ENCODE measurements at places on chromosomes 5 and 9.

DNA sequence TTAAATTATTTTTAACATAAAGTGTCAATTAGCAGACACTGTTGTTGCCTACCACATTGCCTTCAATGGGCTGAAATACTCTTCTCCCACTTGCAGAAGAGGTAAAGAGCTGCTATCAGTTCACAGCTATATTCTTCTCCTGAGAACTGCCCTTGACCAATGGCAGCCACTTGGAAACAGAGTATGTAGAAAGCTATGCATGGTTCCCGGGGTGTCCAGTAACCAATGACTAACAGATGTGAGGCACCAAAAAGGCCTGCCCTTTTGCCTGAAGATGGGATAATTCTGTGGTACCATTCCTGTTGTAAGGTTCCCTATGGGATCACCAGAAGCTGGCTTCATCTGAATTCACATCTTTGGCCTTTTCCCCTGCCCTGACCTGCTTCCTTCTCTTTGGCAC is 181.4 kb upstream of the MAP3K1 start:
- DNase-seq: no peak

- no peak for DNase-seq
These were observed 567 bp upstream of the SPIN1 start for GRCh38 chr9:88387552-88388202.

DNA sequence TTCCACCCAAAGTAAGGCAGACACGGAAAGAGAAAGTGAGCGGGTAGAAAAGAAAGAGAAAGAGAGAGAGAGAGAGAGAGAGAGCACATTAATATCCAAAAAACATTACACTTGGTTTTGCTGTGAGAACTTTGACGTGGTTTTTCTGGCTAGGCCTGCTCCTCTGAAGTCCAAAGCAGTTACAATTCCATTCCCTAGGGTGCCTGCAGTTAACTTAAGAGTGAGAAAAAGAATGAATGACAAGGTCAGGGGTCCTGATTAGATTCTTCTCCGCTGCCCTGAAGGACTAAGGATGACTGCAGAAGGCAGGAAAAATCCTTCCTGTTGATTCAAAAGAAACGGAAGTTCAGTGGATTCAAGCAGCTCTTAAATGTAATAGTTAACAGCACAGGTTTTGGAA is 589.8 kb downstream of the PRELID2 start:
- no peak for DNase-seq

DNA sequence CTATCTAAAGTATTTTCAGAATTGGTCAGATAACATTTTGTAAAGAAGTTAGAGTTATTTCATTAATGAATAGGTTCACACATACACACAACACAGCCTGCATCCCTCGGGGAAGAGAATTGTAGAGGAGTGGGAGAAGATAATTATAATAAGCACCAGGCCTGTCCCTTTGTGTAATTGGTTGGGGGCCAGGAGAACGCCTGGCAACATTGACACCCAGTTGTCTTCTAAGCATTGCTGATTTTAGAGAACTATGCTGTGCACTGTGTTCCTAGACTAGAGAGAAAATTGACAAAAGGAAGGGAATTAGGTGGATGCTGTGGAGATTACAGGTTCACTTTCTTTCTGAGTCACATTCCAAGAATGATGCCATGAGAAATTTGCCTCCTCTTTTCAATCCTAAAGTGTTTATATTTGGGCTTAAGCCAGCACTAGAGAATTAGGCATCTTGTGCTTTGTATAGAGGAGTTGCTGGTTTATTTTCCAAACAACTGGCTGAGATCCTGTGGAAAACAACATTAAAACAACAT is 247.6 kb downstream of the COX7C start:
- DNase-seq: no peak

DNA sequence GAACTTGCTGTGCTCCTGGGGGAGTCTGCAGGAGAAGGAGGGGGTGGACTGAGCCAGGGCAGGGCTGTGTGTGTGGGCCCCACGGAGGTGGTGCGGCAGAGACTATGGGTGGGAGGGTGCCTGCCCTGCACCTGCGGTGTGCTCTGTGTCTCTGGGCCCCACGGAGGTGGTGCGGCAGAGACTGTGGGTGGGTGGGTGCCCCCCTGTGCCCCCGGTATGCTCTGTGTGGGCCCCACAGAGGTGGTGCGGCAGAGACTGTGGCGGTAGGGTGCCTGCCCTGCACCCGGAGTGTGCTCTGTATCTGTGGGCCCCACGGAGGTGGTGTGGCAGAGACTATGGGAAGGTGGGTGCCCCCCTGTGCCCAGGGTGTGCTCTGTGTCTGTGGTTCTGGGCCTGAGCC is 103.7 kb downstream of the EHMT1 start:
- no peak for DNase-seq

DNA sequence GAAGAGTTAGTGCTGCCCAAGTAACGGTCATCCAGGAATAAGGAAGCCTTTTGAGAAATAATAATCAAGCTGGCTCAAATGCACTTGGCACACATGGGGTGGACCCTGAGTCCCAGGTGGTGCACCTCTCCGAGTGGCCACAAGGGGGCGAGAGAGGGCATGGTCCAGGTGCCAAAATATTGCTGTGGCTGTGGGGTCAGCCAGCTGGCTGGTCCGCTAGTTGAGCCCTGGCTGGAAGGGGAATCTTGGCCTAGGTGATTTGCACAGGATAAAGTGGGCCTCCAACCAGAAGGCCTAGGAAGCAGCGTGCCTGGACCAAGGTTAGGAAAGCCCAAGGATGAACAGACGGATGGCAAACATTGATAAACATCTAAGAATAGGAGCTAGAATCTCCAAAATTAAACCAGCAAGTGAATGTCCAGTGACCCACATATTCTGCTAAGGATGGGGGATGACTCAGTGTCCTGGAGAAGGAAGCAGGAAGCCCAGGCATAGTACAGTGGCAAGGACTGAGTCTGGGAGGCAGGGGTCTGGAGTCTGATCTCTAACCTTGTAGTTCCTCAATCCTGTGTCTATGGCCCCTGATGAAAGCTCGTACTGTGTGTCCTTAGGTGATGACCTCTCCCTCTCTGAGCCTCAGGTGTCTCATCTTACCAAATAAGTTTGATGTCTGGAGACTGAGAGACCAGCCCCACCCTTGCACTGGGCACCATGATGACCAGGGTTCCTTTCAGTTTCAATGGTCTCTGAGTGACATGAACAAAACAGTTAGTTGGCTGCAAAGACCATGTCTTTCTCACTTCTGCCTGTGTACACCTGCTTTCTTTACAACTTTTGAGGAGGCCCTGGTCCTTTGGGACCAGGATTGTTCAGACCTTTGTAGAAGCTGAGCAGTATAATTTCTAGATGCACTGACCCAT is 19.2 kb upstream of the SHB start:
- DNase-seq: peak; percentile 63

DNA sequence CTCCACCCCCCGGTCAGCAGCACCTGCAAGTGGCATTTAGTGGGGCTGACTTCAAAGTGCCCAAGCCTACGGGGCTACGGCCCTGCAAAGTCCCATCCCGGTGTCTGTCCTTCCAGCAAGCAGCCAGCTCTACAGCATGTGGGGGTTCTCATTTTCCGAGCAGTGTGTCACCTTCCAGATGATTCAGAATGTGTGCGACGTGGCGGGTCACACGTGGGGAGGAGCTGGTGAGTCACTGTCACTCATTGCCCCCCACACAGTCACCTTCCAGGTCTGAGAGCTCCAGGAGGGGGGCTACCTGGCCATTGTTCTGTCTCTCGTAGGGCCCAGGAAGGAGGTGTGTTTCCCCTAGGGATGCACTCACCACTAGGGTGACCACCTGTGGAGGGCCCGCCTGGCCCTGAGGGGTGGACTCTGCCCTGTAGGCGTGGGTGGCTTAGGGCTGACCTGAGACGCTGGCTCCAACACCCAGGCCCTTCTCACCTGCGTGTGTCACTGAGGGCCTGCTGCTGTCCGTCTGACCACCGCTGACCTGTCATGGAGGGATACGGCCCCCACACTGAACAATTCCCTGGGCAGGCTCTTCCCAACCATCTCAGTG is 70.2 kb downstream of the SEMA4D start:
- DNase-seq: peak; percentile 61

GRCh38 chr5:1963358-1963757 is 80.6 kb upstream of the IRX4 start:
- no peak for DNase-seq

DNA sequence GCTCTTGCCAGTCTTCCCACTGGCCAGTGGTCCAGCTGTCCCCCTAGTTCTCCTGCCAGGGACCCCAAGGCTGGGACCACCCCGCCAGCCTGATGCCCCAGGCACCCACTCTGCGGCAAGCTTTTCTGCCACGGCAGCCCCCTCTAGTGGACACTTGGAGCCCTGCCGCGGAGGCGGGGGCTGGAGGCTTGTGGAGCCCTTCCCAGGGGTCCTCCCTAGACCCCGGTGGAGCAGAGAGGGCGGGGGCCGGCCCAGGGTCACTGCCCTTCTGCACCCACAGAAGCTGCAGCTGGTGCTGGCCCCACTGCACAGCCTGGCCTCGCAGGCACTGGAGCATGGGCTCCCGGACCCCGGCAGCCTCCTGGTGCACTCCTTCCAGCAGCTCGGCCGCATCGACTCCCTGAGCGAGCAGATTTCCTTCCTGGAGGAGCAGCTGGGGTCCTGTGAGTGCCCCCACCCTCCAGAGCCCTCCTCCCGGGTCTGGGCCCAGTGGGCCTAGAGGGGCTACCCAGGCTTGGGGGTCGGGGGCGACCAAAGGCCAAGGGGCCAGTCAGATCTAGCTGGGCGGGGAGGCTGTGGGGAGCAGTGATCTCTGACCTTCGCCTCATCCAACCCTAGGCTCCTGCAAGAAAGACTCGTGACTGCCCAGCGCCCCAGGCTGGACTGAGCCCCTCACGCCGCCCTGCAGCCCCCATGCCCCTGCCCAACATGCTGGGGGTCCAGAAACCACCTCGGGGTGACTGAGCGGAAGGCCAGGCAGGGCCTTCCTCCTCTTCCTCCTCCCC is 9.1 kb downstream of the EGFL7 start:
- DNase-seq: no peak

DNA sequence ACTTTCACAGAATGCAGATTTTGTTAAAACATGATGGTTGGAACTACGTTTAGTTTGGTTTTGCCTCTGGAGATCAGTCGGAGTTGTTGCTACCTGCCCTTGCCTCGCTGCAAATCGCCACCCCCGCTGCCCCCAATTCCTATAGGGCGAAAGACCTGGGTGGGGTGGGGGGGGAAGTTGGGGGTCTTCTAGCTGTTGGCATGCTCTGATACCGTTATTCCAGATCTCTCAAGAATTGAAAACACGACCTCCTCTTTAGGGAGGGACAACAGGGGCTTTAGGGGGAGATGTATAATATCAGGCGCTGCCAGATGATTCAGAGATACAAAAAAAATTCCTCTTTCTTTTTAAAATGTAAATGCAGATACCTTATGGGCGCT is 36.4 kb upstream of the NFIB start:
- no peak for DNase-seq

DNA sequence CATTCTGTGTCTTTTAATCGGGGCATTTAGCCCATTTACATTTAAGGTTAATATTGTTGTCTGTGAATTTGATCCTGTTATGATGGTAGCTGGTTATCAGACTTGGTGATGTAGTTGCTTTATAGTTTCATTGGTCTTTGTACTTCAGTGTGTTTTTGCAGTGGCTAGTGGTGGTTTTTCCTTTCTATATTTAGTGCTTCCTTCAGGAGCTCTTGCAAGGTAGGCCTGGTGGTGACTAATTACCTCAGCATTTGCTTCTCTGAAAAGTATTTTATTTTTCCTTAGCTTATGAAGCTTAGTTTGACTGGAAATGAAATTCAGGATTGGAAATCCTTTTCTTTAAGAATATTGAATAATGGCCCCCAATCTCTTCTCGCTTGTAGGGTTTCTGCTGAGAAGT is 156.9 kb downstream of the CNTLN start:
- no peak for DNase-seq

DNA sequence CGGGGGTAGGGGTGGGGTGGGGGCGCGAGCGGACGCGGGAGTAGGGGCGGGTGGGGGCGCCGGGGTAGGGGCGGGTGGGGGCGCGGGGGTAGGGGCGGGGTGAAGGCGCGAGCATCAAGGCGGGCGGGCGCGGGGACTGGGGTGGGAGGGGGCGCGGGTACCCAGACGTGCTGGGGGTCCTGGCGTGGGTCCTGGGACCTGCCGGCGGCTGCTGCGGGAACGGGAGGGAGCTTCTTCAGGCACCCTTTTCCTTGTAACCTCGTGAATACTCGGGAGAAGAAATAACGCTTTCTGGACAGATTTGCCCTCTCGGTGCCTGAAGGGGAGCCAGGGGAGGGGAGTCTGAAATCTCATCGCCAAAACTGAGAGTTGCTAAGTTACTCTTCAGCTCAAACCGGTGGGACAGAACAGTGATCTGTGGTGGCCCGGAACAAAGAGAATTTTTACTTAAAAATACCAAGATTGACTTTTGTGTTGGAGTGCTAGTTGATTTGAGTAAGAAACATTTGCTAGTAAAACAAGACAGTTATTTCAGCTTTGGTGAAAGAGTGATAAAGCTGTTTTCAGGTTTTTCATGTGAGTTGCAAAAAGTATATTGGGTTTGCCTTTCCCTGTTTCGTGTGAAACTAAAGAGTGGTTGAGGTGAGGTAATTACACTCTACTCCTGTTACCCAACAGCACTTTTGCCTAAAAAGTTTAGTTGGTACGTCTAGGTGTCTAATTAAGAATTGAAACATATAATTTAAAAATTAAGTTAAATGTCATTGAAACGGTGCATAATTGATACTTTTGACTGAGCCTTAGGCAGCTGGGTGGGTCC is 643 bp downstream of the PLEKHG4B start:
- DNase-seq: no peak

DNA sequence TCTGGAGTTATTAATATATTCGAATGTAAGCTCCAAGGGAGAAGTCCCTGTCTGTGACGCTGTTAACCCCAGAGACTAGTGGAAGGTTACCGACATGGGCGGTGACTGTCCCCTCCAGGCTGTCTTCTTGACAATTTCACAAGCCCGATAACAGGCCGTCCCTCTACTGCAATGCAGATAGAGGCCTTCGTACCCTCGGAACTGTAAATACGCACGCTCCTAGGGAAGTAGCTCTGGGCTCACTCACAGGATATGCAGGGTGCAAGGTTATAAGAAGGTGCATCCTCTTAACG is 680 bp upstream of the RFK start:
- peak; percentile 15 for DNase-seq

DNA sequence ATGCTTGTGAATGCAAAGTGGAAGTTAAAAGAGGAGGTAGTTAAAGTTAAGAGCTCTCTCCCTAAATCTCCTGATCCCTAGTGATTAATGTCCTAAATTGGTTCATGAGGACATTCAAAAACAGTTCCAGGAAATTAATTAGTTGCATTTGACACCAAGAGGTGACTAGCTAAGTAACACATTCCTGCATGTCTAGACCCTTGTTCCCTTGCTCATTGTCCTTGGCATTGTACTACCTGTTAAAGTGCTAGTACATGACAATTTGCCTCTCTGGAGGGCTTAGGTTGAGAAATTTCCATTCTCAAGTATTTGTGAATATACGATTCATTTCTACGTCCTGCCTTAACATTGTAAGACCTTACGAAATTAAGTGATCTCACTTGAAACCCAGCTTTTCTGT is 278.6 kb upstream of the CDH10 start:
- DNase-seq: no peak

Data from stimulated activated CD8-positive, alpha-beta memory T cell treated with anti-CD3 and anti-CD28 coated beads, Interleukin-7, amount 100 ng/mL, for 1 hour (primary cell).